ENCODE measurements at places on chromosomes 16 and 17.

DNA sequence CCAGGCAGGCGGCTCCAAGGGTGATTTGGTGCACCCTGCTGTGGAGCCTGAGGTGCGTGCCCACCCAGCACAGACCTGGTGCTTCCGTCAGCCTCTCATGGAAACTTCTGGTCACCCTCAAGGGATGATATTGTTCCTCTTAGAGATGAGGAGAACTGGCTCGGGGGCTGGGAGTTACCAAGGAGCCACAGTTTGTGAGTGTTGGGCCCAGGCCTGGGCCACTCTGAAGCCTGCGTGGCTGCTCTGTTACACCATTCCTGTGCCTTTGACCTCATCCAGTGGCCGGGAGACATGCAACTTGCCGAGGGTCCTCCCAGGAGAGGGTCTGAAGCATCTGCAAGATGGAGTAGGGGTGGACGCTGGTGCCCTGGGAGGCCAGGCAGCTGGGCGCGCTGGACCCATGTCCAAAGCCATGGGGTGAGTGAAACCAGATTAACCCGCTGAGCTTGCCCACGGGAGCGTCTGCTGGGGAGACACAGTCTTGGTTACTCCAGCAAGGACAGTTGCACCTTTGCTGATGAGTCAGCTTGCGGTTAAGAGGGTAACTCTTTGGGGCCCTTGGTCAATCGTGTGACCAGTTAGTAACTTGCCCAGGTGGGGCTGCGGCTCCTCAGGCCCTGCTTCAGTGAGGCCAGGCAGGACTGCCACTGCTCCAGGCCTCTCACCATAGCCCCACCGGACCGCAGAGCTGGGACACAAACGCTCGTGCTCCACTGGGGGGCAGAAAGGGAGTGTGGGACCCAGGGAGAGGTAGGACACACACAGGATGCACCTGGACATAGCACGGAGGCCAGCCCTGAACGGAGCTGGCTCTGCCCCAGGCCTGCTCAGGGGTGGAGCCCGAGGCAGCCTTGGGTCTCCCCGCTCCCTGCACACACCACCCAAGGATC, 7.5 kb downstream of the C16orf90 start:
- DNase-seq = no peak

GRCh38 chr17:77439189-77440018, 298.6 kb downstream of the SEC14L1 start:
- DNase-seq = no peak

DNA sequence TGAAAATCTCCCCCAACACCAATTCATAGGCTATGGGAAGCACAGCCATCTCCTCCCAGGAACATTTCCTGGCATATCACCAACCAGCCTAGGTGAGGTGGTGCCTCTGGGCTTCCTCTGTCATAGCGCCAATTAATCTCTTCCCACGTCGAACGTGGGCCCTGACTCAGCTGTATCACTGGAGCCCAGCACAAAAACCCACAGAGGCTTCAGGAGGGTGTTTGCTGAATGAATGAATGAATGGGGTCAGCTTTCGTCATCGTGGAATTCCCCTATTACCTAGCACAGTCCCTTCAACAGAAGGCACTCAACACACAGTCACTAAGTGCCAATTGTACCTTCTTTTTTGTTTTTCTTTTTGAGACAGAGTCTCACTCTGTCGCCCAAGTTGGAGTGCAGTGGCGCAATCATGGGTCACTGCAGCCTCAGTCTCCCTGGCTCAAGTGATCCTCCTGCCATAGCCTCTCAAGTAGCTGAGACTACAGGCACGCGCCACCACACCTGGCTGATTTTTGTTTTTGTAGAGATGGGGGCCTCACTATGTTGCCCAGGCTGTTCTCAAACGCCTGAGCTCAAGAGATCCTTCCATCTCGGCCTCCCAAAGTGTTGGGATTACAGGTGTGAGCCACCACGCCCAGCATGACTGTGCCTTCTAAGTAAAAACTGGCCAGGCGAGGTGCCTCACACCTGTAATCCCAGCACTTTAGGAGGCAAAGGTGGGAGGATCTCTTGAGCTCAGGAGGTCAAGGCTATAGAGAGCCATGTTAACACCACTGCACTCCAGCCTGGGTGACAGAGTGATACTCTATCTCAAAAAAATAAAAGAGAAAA, 4.1 kb downstream of the ZNF688 start:
- no peak for DNase-seq

DNA sequence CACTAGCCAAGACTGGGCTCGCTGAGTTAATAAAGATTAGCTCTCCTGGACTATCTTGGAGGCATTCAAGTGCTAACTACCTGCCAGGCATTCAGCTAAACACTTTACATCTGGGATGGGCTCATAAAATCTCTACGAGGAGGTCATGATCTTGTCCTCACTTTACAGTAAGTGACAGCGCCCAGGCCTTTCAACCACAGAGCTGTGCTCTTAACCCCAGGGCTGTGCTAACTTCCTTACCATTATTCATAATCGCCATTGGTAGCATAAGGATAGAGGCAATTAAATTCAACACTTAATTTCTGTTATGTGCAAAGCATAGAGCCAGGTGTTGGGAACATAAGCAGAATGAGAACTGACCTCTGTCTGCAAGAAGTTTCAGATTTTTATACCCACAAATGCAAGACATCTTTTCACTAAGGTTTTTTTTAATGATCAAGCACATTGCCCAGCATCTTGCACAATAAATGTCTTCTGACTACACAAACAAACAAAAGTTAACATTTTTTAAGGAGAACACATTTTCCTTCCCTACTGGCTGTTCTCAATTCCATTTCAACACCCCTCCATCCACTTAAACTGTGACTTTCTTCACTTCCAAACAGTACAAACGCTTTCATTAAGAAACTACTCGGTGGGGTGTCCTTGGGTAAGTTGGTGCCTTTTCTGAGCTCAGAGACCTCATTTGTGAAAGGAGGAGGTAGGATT, 172.3 kb downstream of the C16orf78 start:
- no peak for DNase-seq

DNA sequence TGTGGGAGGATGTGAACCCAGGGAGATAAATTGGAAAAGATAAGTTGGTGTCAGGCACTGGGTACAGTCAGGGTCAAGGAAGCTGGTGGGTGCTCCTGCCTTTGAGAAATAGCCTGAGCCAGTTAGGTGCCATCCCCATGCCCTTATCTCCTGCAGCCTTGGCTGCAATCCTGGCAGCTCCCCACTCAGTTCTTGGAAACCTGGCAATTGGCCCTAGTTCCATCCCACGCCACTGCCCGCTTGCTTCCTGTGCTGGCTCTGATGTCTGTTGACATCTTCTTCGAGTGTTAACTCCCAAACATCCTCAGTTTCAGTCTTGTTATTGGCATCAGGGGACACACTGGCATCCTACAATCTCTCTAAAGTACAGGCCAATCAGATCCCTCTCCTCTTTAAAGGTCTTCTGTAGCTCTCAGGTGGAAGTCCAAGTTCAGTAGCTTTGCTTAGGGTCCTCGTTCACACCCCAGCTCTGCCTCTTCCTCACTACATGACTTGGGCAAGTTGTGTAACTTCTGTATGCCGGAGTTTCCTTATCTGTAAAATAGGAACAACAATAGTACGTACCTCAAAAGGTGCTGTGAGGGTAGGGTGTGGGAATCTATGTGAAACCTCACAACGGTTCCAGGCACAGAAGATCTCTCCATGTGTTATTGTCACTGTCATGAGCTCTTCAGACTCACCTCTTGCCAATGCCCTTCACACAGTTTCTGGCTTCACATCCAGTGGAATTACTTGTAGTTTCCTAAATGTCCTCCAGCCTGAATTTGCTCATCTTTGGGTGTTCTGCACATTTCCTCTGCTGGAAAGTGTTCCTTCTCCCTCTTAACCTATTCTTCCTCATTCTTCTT, 13.5 kb upstream of the PRKAR1A start:
- DNase-seq = no peak

DNA sequence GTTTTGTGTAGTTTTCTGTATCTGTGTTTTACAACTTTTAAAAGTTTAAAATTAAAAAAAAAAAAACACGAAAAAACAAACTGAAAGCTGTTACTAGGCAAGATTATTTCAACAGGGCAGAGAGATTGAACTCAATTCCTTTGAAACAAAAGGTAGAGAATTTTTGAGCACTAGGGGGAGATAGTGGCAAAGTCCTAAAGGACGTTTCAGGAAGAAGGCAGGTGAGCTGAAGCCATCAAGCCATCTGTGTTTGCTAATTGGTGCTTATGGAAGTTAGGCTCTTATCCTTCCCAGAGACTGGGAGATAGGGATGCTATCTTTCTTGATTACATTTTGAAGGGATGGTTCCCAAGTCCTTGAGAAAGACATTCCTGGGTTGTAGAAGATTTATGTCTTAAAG, 70.6 kb upstream of the CLEC3A start:
- DNase-seq = no peak

DNA sequence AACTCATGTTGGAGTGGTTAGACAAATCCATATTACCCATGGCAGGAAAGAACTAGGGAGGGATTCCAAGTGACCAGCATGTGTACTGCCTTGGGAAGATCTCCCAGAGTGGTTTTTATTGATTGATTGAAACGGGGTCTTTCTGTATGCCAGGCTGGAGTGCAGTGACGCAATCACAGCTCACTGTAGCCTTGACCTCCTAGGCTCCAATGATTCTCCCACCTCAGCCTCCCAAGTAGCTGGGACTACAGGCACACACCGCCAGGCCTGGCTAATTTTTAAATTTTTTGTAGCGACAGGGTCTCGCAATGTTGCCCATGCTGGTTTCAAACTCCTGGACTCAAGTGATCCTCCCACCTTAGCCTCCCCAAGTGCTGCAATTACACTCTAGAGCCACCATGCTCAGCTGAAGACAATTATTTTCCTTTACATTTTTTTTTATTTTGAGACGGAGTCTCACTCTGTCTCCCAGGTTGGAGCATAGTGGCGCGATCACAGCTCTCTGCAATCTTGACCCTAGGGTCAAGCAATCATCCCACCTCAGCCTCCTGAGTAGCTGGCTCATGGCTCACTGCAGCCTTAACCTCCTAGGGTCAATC, 2.5 kb upstream of the TMUB2 start:
- DNase-seq = no peak

- peak; percentile 42 for DNase-seq
These were observed at the start of gene CACNA1H for GRCh38 chr16:1152651-1153259. CACNA1H (plus strand) TSS chr16:1153106; CDS start chr16:1153738, 632 bp downstream.

DNA sequence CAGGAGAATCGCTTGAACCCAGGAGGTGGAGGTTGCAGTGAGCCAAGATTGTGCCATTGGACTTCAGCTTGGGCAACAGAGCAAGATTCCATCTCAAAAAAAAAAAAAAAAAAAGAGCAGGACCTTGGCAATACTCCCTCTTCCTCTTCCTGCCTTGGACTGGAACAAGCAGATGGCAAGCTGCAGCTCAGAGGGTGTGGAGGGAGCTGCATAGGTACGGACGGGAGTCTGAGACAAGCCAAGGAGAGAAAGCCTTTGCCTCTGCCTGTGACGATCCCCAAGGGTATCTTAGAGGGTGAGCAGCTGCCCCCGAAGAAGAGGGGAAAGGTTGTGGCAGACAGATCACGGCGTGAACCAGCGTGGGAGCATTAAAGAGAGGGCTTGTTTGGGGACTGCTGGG, 109.2 kb downstream of the AIPL1 start:
- DNase-seq = no peak

DNA sequence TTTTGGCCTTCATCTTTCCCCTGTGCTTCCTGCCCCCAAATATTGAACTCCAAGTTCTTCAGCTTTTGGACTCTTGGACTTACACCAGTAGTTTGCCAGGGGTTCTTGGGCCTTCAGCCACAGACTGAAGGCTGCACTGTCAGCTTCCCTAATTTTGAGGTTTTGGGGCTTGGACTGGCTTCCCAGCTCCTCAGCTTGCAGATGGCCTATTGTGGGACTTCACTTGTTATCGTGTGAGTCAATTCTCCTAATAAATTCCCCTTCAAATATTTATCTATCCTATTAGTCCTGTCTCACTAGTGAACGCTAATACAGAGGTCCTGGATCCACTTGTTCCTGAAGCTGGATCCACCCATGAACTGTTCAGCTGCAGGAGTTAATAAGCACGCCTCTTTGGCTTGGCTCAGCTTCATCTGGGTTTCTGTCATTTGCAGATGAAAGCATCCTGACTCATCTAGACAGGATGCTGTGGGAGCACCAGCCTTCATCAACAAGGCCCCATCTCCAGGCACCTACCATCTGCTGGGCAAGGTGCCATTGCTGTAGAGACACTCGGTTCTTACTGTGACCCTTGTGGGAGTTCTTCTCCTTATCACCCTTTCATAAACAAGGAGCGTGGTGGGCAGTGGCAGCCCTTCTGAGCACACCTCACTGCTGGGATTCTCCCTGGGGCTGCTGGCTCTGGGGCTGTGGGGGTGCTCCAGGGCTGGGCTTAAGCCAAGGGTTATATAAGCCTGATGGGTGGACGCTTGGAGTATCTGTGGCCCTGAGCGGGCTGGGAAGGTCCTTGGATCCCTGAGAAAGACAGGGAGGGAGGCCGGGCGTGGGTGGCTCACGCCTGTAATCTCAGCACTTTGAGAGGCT, 23.1 kb downstream of the LAT start:
- DNase-seq = peak; percentile 55

DNA sequence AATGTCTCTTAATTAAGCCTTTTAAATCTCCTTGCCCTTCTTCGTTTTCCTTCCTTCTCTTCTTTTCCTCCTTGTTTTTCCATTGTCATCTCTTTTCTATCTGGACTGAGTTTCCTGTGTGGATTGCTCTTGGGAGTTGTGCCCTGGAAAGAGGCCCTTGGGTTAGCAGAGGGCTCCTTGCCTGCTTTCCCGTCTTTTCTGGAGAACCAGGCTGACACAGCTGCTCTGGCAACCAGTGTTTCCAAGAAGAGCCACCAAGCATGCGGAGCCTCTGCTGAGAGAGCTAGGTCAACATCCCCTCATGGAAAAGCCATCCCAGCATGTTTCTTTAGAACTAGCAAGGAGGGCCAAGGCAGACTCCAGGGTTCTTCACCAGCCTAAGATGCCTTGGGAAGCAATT, 75.4 kb downstream of the HLF start:
- no peak for DNase-seq

- no peak for DNase-seq
These were observed 20.5 kb downstream of the METTL9 start for GRCh38 chr16:21619765-21620425.

- no peak for DNase-seq
These were observed 183.5 kb upstream of the CPHXL start for GRCh38 chr16:75909746-75910145.

- no peak for DNase-seq
These were observed 20.0 kb upstream of the LASP1NB start for GRCh38 chr17:38905375-38905774.

GRCh38 chr17:64614266-64615027, 47.7 kb downstream of the SMURF2 start:
- no peak for DNase-seq

GRCh38 chr17:46788796-46789195, 29.7 kb downstream of the WNT3 start:
- no peak for DNase-seq

- DNase-seq = no peak
These were observed 9.2 kb downstream of the COL1A1 start for GRCh38 chr17:50192144-50192617.

GRCh38 chr16:75494661-75495075, 573 bp downstream of the CHST6 start:
- DNase-seq = no peak

Data from activated T-helper 1 cell treated with anti-CD3 and anti-CD28 coated beads, Interleukin-2, amount 50 U/mL, for 16 hours (primary cell).